ENCODE measurements at places on chromosomes 2 and 18. TPM values are rescaled to one million over a fixed set of nuclear protein-coding genes. Genes with fewer than 3 reads are reported as not detected.

DNA sequence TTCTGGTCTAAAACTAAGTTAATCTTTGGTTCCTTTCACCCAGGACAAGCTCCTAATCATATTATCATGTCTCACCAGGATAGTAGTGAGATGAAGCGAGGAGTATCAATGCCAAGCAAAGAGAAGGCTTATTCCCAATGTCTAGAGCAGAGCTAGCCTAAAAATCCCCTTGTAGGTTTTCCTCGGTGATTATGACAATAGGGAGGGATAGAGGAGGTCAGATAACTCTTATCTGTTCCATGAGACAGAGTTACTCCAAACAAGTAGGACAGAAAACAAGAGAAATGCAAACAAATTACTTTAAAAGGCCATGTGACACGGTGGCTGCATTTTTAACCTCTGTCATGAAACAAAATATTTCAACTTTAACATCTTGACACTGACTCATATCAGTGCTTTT is 623.1 kb downstream of the ADCYAP1 start:
- H3K36me3 ChIP-seq: no peaks in the 10 kb centered on the region
- H3K27me3 ChIP-seq: no peaks in the 10 kb centered on the region
- no peak for DNase-seq
- H3K4me1 ChIP-seq: no peaks in the 10 kb centered on the region
- H3K27ac ChIP-seq: no peak overlapping the region

GLB1L gene
- 12.8 TPM for polyA plus RNA-seq

- H3K27me3 ChIP-seq: no peaks in the 10 kb centered on the region
- no peaks in the 10 kb centered on the region for H3K4me1 ChIP-seq
- no peak overlapping the region for H3K27ac ChIP-seq
- DNase-seq: no peak
- no peaks in the 10 kb centered on the region for H3K36me3 ChIP-seq
Observed at GRCh38 chr2:41973871-41974270, 74.0 kb upstream of the PKDCC start.

HOXD1 gene
- polyA plus RNA-seq: 0.76 TPM

DNA sequence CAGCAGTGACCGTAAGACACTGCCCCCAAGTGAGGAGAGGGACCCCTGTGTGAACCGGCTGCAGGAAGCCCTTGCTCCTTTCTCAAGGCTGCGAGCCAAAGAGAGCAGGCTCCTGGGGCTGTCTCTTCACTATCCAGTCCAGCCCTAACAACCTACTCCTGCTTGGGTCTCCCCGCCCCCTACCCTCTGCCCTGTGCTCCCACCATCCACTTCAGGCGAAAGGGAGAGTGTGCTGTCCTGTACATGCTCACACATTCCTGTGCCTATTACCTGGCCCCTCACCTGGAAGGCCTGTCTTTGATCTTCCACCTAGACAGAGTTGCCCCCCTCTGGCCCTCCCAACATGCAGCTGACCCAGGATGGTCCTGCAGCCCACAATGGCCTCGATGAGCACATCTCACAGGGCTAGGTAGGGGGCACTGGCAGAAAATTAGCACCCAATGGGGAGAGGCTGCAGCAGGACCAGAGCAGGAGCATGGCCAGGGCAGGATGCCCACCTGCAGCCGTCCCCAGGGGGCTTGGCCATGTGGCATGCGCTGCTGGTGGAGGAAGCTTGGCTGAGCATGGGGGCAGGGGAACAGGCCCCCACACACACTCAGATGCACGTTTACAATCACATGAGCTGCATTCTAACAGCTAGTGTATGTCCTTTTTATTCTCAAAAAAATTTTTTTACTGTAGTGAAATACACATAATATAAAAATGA is 93.5 kb downstream of the POLR1A start:
- no peaks in the 10 kb centered on the region for H3K4me1 ChIP-seq
- no peaks in the 10 kb centered on the region for H3K36me3 ChIP-seq
- no peak for DNase-seq
- no peaks in the 10 kb centered on the region for H3K27me3 ChIP-seq
- no peak overlapping the region for H3K4me3 ChIP-seq
- no peak overlapping the region for H3K27ac ChIP-seq

GRCh38 chr2:145206496-145207281 is 686.8 kb upstream of the ZEB2 start:
- H3K4me1 ChIP-seq: no peaks in the 10 kb centered on the region
- H3K36me3 ChIP-seq: no peaks in the 10 kb centered on the region
- H3K4me3 ChIP-seq: no peak overlapping the region
- no peak overlapping the region for H3K27ac ChIP-seq
- no peak for DNase-seq

- no peak overlapping the region for H3K4me3 ChIP-seq
- no peaks in the 10 kb centered on the region for H3K27me3 ChIP-seq
- DNase-seq: no peak
- H3K4me1 ChIP-seq: no peaks in the 10 kb centered on the region
Observed at GRCh38 chr2:214514704-214515103, 103.8 kb downstream of the VWC2L start.

GRCh38 chr18:67219821-67220220 is 296.7 kb downstream of the DSEL start:
- no peaks in the 10 kb centered on the region for H3K27me3 ChIP-seq
- no peak overlapping the region for H3K27ac ChIP-seq
- DNase-seq: no peak
- H3K4me3 ChIP-seq: no peak overlapping the region
- no peaks in the 10 kb centered on the region for H3K36me3 ChIP-seq

GRCh38 chr2:11480859-11481258 is 14.9 kb upstream of the E2F6 start:
- H3K27ac ChIP-seq: peak overlapping the region; percentile 95
- H3K4me1 ChIP-seq: peaks cover 4% of the 10 kb centered on the region
- no peaks in the 10 kb centered on the region for H3K36me3 ChIP-seq
- H3K27me3 ChIP-seq: no peaks in the 10 kb centered on the region
- DNase-seq: no peak

DNA sequence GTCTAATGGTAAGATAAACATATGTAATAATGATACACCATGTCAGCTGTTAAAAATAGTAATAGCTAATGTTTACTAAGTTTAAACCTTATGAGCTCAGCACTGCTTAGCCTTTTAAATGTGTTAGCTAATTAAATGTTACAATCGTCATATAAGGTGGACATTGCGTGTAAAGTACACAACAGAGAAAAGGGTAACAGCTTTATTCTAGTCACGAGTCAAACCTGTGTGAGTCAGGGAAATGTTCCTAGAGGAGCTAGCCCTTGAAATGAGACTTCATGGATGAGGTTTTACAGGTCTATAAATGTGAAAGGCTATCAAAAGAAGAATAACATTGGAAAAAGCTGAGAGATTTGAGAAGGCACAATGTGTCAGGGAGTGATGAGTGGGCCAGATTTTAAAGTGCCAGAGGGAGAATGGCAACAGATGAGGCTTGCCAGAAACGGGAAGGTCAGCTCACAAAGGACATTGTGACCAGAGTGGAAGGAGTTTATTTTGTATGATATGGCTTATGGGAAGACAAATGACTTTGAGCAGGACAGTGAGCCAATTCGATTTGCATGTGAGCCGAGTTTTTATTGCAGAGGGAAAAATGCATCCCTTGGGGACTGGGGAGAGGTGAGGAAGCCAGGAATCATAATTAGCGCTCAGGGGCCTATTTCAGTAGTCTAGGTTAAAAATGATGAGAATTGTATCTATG is 276.3 kb downstream of the CTNNA2 start:
- no peak overlapping the region for H3K27ac ChIP-seq
- H3K27me3 ChIP-seq: no peaks in the 10 kb centered on the region
- no peak overlapping the region for H3K4me3 ChIP-seq
- H3K36me3 ChIP-seq: no peaks in the 10 kb centered on the region
- no peaks in the 10 kb centered on the region for H3K4me1 ChIP-seq

DNA sequence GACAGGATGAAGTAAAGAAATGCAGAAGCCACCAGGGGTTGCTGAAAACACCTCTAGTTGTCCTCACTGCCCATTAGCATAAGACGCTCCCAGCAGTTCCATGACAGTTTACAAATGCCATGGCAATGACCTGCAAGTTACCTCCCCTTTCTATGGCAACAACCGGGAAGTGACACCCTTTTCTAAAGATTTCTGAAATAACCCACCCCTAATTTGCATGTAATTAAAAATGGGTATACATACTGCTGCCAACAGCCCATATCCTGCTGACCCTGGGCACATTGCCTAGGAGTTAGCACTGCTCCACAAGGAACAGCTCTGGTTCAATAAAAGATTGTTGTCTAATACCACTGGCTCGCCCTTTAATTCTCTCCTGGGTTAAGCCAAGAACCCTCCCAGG is 178.3 kb upstream of the LRATD1 start:
- no peak for DNase-seq
- no peak overlapping the region for H3K4me3 ChIP-seq
- H3K36me3 ChIP-seq: no peaks in the 10 kb centered on the region
- H3K4me1 ChIP-seq: no peaks in the 10 kb centered on the region
- H3K27ac ChIP-seq: no peak overlapping the region
- H3K27me3 ChIP-seq: no peaks in the 10 kb centered on the region

SPEG gene
- 9.9 TPM for polyA plus RNA-seq

DNA sequence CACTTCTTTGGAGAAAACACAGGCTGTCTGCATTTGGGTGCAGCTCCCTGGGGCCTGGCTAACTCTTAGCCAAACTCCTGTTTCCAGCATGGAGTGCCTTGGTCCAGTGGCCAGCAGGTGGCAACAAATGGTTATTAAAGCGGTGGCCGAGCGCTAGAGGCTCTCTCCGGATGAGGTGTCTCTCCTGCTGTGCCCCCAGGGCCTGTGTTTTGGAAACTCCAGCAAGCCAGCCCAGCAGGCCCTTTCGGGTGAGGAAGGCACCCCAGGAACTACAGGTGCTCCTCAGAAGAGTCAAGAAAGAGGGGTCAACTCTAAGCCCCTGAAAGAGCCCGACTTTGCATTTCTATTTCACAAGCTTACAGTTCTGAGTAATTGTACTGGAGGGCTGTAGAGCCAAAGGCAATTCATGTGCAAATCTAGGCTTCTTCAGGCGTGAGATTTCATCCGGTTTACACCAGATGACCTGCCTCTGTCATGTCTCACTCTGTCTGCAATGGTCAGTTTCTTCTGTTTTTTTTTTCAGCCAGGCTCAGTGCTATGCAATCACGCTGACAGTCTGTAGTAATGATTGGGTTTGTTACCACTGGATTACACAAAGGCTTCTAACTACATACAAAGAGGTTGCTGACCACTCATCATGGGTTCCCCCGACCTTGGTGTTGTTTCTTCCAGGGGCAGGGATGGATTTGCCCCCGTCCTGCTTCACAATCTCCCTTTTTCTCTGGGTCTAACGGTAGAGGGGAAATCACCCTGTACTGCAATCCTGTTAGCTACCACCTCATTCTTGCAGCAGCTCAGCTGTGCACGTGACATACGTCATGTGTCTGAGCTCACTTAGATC is 7.6 kb upstream of the CHRNA1 start:
- no peaks in the 10 kb centered on the region for H3K36me3 ChIP-seq

DNA sequence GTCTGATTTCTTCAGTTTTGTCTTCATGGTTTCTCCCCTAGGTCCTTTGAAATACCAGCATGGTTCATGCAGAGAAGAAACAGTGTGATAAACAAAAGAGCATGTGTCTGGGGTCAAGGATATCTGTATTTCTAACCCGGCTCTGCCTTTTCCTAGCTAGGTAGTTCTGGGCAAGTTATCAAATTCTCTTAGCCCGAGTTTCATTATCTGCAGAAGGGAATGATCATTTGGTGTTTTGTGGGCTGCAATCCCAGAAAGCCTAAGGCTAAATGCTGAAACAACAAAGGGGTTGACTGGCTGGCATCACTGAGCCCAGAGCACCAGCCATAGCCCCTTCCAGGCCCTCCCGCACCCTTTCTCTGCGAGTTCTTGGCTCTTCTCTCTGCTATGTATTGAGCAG is 51.7 kb upstream of the DAPL1 start:
- peak; percentile 44 for DNase-seq
- H3K27ac ChIP-seq: peak overlapping the region; percentile 85
- H3K27me3 ChIP-seq: no peaks in the 10 kb centered on the region
- no peak overlapping the region for H3K4me3 ChIP-seq
- H3K36me3 ChIP-seq: no peaks in the 10 kb centered on the region
- H3K4me1 ChIP-seq: peaks cover 15% of the 10 kb centered on the region

CNDP1 gene
- 0.02 TPM for polyA plus RNA-seq

- no peaks in the 10 kb centered on the region for H3K27me3 ChIP-seq
Observed at GRCh38 chr18:555705-556457, 24.3 kb upstream of the CETN1 start.

DNA sequence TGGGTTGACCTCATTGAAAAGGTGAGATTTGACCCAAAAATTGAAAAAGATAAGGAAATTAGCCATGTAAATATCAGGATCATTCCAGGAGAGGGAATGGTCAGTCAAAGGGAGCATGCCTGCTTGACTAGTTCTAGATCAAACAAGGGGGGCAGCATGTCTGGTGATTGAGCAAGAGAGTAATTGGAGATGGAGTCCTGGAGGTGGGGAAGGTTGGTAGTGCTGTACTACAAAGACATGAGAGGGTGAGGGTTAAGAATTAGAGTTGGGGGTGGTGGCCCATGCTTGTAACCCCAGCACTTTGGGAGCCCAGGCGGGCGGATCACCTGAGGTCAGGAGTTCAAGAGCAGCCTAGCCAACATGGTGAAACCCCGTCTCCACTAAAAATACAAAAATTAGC is 2.0 kb downstream of the MRPL30 start:
- DNase-seq: no peak
- no peak overlapping the region for H3K4me3 ChIP-seq
- H3K27ac ChIP-seq: no peak overlapping the region
- H3K36me3 ChIP-seq: no peaks in the 10 kb centered on the region
- H3K27me3 ChIP-seq: no peaks in the 10 kb centered on the region

DNA sequence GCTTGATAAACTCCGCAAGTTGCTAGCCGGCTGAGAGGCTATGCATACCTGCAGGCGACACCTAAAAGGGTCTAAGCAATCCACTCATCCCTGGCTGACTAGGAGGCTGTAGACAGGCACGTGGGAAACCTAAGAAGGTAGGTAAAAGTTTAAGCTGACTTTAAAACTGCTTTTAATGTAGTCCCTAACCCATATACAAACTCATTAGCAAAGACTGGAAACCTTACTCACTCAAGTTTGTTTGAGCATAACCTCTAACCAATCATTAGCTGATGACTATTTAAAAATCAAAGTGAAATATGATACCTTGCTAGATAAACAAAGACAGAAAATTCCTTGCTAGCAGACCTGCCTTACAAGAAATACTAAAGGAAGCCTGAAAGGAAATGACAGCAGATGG is 106.4 kb downstream of the EXOC6B start:
- DNase-seq: no peak
- H3K27ac ChIP-seq: no peak overlapping the region
- H3K36me3 ChIP-seq: no peaks in the 10 kb centered on the region
- peaks cover 11% of the 10 kb centered on the region for H3K4me1 ChIP-seq
- H3K27me3 ChIP-seq: no peaks in the 10 kb centered on the region

- H3K27me3 ChIP-seq: no peaks in the 10 kb centered on the region
- no peaks in the 10 kb centered on the region for H3K4me1 ChIP-seq
- H3K4me3 ChIP-seq: no peak overlapping the region
- H3K27ac ChIP-seq: no peak overlapping the region
Observed at GRCh38 chr18:60966876-60967275, 366.4 kb upstream of the CDH20 start.

ARHGEF4 gene
- 9.6 TPM for polyA plus RNA-seq

GCG gene
- polyA plus RNA-seq: not detected

GRCh38 chr2:121650315-121650930 is 1.2 kb upstream of the CLASP1 start:
- H3K27me3 ChIP-seq: no peaks in the 10 kb centered on the region
- H3K4me1 ChIP-seq: peaks cover 9% of the 10 kb centered on the region
- no peak for DNase-seq
- H3K36me3 ChIP-seq: no peaks in the 10 kb centered on the region

LCT gene
- polyA plus RNA-seq: not detected

- no peaks in the 10 kb centered on the region for H3K4me1 ChIP-seq
- H3K36me3 ChIP-seq: no peaks in the 10 kb centered on the region
- H3K27me3 ChIP-seq: no peaks in the 10 kb centered on the region
Observed at GRCh38 chr2:239870276-239870675, 154.9 kb downstream of the NDUFA10 start.

Data from ovary (tissue), 10 donors.